ENCODE measurements at places on chromosomes 7 and 10.
A peak's percentile ranks its signal among the peaks of the same experiment; 100 is the strongest.

DNA sequence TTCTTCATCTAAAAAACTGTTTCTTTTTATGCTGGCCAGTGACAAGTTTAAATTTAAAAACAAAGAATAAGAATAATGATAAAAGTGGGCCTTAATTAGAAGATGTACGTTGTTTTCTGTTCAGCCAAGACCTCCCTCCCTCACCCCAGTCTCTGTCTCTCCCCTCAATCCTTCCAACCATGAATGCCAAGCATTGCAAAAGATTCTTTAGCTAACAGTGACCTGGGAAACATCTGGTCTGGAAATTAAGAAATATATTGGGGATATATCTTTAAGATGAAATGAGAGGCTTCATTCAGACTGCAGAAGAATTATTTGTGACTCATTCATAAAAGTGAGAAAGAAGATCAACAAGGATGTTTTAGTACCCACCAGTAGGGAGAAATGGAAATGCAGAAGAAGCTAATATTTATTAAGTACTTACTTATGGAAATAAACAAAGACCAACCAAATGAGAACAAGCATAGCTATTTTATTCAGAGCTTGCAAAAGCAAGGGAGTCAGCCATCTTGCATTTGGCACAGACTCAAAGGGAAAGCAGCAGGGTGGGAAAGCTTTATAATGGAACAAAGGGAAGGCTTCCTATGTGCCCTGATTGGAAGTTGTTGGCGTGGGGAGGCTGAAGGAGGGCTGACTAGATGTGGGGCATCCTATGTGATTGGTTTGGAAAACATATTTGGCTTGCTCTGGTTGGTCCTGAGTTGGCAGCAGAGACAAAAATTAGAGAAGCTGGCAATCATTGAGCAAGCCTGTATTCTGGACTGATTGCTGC lies 595.4 kb upstream of the GHITM start:
- no peak for DNase-seq

- no peak for DNase-seq
Measured at GRCh38 chr10:114726820-114727271, 68.8 kb upstream of the ABLIM1 start.

DNA sequence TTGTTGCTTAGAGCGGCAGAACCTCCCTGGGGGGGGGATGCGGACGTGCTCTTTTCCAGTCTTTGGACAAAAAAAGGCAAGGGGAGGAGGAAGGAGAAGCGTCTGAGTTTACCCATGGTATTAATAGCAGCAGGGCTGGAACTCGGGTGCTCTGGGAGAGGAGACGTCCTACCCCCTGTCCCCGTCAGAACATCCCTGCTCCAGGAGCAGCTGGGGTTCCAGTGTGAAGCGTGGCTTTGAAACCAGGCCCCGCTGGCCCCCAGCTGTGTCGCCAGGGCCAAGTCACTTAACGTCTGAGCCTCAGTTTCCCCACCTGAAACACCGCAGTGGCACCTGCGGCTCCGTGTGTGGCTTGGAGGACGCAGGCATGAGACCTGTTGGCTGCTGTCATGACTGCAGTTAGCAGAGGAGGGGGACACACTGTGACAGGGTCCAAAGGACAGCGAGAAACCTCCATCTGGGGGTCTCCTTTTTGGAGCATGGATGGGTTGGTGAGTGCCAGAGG lies 1.4 kb downstream of the AMZ1 start:
- no peak for DNase-seq

DNA sequence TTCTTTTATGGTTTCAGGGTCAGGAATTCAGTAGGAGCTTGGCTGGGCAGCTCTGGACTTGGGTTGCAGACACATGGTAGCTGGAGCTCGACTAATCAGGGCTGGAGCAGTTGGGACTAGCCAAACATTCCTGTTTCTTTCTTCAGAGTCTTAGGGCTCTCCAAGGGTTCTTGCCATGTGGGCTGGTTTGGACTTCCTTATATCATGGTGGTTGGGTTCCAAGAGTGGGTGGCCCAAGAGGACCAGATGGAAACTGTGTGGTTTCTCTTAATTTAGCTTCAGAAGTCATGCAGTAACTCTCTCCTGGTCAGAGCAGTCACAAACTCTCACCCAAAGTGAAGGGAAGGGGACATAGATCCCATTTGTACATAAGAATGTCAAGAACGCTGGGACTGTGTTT lies 270.1 kb upstream of the FZD1 start:
- DNase-seq = no peak

DNA sequence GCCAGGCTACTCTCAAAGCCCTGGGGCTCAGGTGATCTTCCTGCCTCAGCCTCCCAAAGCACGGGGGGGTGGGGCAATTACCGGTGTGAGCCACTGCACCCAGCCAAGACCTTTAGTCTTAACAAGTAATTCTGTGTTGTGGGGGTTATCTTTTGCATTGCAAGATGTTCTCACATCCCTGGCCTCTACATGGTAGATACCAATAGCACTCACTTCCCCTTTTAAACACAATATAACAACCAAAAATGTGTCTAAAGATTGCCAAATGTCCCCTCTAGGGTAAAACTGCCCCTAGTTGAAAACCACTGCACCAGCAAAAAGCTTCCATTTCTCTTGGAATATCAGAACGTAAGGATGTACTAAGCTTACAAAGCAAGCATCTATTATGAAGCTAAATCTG lies 225.0 kb downstream of the CTNNA3 start:
- DNase-seq = no peak

GRCh38 chr10:896982-897381 lies 34.5 kb downstream of the LARP4B start:
- DNase-seq = no peak

DNA sequence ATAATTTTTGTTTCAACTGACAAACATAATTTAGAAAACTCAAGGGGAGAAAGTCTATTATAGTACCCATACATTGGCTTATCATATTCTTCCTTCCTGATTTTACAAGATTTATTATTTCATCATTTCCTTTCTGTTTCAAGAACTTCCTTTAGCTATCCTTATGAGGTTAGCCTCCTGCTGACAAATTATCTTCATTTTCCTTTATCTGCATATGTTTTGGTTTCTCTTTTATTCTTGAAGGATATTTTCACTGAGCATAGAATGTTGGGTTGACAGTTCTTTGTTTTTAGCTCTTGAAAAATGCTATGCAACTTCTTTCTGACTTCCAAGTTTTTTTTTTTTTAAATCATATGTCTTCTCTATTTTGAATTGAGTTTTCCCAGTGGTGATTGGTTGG lies 21.3 kb upstream of the TCERG1L start:
- DNase-seq = no peak

DNA sequence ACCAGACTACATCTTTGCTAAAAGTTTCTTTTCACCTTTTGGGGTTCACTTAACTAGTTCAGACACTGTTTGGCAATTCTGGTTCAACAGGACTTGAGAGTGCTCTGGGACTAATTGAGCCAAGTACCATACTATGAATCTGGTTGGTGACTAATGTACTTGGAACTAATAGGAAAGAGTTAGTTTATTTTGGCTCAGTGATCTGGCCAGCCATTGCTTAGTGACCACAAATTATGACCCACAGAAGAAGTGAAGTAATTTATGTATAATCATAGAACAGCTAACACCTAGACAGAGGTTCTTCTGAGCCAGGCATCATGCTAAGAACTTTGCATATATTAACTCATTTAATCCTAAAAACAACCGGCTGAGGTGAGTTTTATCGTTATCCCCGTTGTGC lies 126.5 kb upstream of the JCAD start:
- DNase-seq = peak; percentile 44

- DNase-seq = no peak
Measured at GRCh38 chr10:58281092-58281752, 12.3 kb downstream of the CISD1 start.

DNA sequence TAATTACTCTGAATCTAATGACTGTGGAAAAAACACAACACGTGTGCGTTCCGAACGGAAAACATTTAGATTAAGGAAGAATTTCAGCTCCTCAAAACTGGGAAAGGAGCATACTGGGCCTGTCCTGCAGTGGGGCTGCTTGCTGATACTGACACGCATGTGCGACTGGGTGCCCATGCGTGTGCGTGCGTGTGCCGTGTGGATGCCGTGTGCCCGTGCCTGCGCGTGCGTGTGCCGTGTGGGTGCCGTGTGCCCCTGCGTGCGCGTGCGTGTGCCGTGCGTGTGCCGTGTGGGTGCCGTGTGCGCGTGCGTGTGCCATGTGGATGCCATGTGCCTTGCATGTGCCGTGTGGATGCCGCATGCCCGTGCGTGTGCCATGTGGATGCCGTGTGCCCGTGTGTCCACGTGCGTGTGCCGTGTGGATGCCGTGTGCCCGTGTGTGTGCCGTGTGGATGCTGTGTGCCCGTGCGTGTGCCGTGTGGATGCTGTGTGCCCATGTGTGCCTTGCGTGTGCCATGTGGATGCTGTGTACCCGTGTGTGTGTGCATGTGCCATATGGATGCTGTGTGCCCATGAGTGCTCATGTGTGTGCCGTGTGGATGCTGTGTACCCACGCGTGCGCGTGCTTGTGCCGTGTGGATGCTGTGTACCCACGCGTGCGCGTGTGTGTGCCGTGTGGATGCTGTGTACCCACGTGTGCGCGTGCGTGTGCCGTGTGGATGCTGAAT lies 28.2 kb downstream of the PWWP2B start:
- no peak for DNase-seq

GRCh38 chr10:24597426-24597825 lies 126.3 kb downstream of the ARHGAP21 start:
- DNase-seq = no peak

DNA sequence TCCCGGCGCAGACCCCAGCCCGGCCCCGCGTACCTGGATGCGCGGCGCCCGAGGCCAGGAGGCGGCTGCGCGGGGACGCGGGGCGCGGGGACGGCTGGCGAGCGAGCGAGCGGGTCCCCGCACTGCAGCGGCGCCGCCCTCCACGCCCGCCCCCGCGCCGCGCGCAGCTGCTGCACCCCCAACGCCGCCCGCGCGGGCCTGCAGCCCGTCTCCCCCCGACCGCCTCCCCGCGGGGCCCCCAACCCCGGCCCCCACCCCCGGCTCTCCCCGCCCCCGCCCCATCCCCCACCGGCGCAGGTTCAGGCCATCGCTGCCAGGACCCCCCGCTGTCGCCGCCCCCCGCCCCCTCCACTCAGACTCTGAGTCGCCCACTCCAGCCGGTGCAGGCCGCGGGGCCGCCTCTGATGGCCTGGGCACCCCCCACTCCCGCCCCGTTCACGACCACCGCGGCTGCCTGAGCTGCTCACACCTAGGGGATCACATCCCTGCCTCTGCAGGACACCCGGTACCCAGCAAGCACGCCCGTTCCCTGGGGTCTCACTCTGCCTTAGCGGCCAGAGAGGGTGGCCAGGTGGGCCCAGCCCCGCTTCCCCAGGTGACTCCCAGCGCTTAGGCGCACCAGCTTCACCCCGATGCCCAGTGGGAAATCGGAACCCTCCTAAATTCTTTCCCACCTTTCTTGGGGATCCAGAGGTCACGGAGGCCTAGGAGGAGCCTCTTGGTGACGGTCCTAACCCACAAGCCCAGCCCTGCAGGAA lies 13.9 kb upstream of the DNAAF5 start:
- DNase-seq = no peak

DNA sequence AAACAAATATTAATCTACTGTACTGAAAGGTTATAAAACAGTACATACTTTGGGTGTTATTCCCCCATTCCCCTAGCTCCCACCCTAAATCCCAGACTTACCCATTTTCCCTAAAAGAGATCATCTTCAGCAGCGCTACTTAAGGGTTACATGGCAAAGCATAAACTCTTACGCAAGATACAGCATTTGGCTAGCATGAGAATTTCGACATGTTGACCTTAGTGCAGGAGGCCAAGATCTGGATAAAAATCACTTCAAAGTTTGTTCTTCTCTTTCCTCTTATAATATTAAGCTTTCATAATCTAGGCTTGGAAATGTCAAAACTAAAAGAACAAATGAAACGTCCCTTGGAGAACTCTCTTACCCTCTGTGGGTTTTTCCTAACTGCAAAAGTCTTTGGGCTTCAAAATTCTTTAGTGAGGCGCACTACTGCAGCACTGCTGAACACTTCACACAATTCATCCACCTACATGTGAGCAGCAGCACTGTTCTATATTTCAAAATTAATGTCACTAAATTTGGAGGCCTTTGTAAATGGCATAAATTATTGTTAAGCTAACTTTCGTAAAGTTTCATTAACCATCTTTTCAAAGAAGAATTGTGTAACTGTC lies 59.5 kb upstream of the PDLIM1 start:
- DNase-seq = no peak

- no peak for DNase-seq
Measured at GRCh38 chr10:72649291-72649690, 23.4 kb upstream of the MICU1 start.

- no peak for DNase-seq
Measured at GRCh38 chr7:138510003-138510402, 49.9 kb downstream of the TRIM24 start.

GRCh38 chr10:74955796-74956195 lies 129.4 kb downstream of the KAT6B start:
- DNase-seq = no peak

DNA sequence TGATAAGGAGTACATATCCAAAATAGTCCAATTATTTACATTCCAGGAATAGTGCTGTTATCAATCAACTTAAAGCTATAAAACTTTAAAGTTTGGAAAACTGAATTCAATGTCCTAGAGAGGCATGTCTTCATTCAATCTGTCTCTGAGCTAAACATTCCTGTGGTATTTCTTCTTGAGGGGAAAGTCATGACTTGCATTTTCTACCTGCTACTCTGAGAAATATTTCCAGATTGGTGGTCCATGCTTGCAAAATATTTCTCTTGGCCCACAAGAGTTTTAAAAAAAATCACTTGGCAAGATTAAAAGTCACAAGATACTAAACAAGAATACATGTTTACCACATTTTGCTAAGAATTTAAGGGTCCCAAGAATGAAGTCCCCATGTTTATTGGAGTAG lies 63.6 kb upstream of the HGF start:
- peak; percentile 5 for DNase-seq

- DNase-seq = no peak
Measured at GRCh38 chr7:15848901-15849300, 162.4 kb upstream of the MEOX2 start.

- no peak for DNase-seq
Measured at GRCh38 chr7:84277628-84278224, 83.1 kb upstream of the SEMA3A start.
